Activated T-cell treated with anti-CD3 and anti-CD28 coated beads for 1 hour (primary cell): ENCODE measurements at places on chromosomes 7 and 10.

DNA sequence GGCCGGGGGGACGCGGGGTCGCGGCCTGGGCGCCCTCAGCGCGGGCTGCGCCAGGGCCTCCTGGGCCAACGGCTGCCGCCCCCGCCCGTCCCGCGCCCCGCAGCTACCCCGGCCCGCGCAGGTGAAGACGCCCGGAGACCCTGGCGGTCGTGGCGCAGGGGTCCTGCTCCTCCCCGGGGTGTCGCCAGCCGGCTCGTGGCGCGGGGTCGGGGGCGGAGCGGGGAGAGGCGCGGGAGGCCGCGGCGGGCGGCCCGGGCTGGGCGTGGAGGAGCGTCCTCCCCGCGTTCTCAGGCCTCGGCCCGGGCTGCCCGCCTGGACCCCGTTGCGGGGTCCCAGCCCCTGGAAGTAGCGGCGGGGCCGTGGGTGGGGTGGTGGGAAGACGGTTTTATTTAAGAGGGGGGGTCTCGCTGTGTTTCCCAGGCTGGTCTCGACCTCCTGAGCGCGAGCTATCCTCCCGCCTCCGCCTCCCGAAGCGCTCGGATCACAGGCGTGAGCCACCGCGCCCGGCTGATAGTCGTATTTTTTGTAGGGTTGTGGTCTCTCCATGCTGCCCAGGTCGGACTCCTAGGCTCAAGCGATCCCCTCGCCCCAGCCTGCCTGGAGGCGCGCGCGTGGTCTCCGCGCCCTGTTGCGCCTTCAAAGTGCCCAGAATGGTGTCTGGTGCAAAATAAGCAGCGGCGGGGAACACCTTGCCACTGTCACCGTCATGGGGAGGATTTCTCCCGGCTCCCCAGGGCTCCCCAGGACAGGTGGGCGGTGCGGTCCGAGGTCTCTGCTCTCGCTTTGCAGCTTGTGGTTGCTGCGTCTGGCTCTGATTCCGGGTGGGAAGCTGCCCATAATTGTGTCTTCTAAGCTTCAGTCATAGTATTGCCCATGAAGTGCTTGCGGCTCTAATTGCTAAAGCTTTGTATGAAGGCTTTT is 15.3 kb upstream of the SUN1 start:
- DNase-seq: no peak

GRCh38 chr7:96723622-96724021 is 14.0 kb upstream of the SEM1 start:
- DNase-seq: no peak

DNA sequence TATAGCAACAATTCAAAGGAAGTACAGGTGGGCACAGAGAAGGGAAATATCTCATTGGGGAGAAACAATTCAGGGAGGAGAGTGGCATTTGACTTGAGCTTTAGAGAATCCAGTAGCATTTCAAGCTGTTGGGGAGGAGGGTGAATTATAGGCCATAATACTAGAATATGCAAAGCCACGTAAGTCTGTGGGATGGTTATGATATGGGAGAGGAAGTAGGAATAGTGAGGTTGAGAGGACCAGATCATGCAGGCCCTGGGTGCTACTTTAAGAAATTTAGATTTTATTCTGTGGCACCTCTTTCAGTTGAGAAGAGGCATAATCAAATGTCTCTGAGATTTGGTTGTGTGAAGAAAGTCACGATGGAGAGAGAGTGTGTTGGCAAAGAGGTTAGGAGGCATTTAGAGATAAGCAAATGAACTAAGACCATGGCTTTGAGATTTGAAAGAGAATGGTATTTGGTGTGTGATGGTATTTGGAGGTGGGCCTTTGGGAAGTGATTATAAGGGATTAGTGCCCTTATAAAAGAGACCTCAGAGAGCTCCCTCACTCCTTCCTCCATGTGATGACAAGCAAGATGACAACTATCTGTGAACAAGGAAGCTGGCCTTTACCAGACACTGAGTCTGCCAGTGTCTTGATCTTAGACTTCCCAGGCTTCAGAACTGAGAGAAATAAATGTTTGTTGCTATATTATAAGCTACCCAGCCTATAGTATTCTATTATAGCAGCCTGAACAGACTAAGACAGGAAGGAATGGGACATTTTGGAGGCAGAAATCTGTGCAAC is 15.1 kb downstream of the ADD3 start:
- no peak for DNase-seq

GRCh38 chr10:103767756-103768155 is 87.6 kb downstream of the SH3PXD2A start:
- DNase-seq: no peak

- DNase-seq: no peak
These were observed 104.6 kb upstream of the LSM8 start for GRCh38 chr7:118079369-118079768.
